Activated T-helper 1 cell treated with Interleukin-2 at 50 U/mL for 16 hours (primary cell): ENCODE measurements at places on chromosomes 16 and 17.

DNA sequence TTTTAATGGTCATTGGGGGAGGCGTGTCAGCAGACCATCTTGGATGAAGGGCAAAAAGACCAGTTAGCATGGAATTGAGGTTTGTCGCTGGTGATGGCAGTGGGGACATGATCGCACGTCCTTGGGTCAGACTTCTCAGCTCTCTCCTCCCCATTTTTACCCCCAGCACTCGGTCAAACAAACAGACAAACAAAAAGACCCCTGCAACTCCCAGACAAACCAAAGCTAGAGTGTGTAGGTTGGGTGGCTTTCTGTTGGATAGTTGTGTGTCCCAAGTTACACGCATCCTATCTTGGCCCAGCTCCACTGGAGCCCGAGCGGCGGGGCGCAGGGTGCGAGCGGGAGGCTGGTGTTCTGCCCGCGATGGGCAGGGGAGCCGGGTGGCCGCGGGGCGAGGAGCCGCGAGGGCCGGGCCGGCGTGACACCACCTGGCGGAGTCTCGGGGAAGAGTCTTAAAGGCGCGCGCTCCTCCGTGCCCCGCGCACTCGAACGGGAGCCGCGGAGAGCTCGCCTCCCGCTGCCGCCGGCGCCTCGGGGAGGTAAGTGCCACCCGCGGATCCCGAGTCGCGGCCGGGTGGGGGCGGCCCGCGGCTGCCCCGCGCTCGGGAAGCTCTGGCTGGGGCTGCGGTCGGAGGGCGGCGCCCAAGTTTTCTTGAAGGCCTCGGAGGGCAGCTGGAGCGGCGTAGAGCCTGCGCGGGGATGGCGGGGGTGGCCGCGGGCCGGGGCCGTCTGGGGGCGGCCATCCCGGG lies 18.5 kb upstream of the NTN1 start:
- DNase-seq: no peak

GRCh38 chr17:72886622-72887021 lies 205.9 kb downstream of the SLC39A11 start:
- DNase-seq: no peak

DNA sequence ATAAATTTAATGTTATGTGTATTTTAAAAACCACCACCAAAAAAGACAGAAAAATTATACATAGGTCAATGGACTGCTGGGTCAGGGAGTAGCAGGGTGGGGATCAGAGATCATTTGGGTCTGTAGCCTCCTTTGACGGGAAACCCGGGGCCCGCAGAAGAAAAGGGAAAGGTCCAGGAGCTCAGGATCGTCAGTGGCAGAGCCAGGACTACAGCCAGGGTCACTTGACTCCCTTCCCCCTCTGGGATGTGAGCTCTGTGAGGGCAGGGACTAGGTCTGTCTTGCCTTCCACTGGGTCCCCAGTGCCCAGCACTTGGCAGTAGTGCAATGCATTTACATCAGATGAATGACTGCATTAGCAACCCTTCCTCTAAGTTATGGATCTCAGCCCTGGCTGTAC lies 62.1 kb downstream of the TOM1L2 start:
- no peak for DNase-seq

DNA sequence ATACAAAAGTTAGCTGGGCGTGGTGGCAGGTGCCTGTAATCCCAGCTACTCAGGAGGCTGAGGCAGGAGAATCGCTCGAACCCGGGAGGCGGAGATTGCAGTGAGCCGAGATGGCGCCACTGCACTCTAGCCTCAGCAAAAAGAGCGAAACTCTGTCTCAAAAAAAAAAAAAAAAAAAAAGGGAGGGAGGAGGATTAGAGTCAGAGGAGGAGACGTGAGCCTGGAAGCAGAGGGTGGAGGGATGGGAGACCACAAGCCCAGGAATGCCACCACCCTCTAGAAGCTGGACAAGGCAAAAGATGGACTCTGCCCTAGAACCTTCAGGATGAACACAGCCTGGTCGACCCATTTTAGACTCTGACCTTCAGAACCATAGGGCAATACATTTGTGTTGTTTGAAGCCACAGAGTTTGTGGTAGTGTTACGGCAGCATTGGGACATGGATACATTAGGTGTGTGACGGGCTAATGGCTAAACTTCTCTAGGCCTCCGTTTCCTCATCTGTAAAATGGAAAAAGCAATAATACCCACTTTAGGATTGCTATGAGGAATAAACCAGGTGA lies 2.1 kb upstream of the SMIM22 start:
- no peak for DNase-seq

- DNase-seq: no peak
These were observed 6.4 kb upstream of the CACNG4 start for GRCh38 chr17:66957951-66958579.
